Neuronal stem cell (in vitro differentiated cells): ENCODE measurements at places on chromosomes 5 and 9.
A peak's percentile ranks its signal among the peaks of the same experiment; 100 is the strongest.

GRCh38 chr5:14270209-14270702 lies 127.1 kb downstream of the TRIO start:
- H3K36me3 ChIP-seq, result no peaks in the 10 kb centered on the region
- peaks cover 12% of the 10 kb centered on the region for H3K4me1 ChIP-seq
- H3K27me3 ChIP-seq, result no peaks in the 10 kb centered on the region
- peak; percentile 64 for DNase-seq

- no peaks in the 10 kb centered on the region for H3K27me3 ChIP-seq
- DNase-seq, result no peak
- no peaks in the 10 kb centered on the region for H3K4me1 ChIP-seq
- no peak overlapping the region for H3K27ac ChIP-seq
These were observed 61.2 kb upstream of the CAMK4 start for GRCh38 chr5:111163000-111163399.

GRCh38 chr9:135186248-135187164 lies 99.0 kb downstream of the OLFM1 start:
- H3K36me3 ChIP-seq, result no peaks in the 10 kb centered on the region
- no peak for DNase-seq
- H3K4me3 ChIP-seq, result no peak overlapping the region
- H3K27ac ChIP-seq, result no peak overlapping the region
- peaks cover 53% of the 10 kb centered on the region for H3K27me3 ChIP-seq
- H3K4me1 ChIP-seq, result no peaks in the 10 kb centered on the region

DNA sequence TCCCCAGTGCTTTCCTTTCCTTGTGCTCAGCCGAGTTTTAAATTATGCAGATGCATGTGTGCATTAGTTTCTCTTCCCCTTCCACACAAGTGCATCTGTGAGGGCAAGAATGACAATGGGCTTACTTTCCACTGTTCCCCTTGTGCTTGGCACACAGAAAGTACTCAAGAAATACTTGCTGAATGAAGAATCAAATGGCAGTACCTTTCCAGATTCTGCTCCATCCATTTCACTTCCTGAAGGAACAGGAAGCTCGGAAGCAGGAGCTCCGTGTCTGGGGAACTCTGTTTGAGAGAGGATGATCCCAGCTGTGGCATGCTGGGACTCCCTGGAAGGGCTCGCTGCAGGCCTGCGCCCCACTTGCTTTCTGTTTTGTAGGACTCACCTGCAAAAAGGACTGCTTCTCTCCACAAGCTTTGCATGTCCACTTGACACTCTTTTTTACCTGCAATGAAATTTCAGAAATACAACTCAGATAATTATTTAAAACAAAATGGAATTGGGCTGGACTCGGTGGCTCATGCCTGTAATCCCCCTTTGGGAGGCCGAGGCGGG lies 5.5 kb downstream of the MRNIP start:
- H3K27ac ChIP-seq, result no peak overlapping the region
- DNase-seq, result no peak
- H3K36me3 ChIP-seq, result peaks cover 35% of the 10 kb centered on the region
- H3K27me3 ChIP-seq, result no peaks in the 10 kb centered on the region

DNA sequence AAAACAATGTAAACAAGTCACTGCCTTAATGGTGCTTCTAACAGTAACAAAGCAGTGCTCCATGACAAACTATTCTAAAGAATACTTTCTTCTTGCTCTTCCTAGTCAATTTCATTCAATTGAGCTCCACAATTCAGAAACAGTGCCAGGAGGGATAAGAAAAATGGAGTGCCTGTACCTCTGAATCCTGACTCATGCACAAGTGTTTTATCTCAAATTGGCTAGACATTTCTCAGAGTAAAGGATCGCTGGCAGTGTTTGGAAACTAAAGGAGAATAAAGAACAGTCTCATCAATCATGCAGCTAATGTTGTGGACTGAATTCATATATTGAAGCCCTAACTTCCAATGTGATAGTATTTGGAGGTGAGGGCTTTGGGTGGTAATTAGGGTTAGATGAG lies 27.6 kb downstream of the SLC25A51 start:
- no peak overlapping the region for H3K27ac ChIP-seq
- H3K4me3 ChIP-seq, result no peak overlapping the region
- no peaks in the 10 kb centered on the region for H3K27me3 ChIP-seq
- H3K36me3 ChIP-seq, result peaks cover 10% of the 10 kb centered on the region

DNA sequence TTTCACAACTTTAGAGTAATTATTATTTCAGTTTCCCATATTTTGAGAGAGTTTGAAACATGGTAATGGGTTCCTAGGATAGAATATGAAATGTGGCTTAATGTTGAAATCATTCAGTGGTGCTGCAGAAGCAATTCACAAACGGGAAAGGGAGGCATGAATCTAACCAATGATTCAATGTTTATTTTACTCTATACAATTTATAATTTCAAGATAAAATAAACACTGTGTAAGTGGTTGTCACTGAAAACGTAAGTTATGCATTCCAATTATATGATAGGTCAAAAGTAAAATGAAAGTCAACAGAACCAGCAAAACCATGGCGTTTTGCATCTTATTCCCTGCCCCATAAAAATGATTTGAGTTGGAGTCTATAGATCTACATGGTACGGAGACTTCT lies 1207.1 kb upstream of the CDH18 start:
- H3K27ac ChIP-seq, result no peak overlapping the region
- no peaks in the 10 kb centered on the region for H3K4me1 ChIP-seq
- H3K27me3 ChIP-seq, result no peaks in the 10 kb centered on the region

DNA sequence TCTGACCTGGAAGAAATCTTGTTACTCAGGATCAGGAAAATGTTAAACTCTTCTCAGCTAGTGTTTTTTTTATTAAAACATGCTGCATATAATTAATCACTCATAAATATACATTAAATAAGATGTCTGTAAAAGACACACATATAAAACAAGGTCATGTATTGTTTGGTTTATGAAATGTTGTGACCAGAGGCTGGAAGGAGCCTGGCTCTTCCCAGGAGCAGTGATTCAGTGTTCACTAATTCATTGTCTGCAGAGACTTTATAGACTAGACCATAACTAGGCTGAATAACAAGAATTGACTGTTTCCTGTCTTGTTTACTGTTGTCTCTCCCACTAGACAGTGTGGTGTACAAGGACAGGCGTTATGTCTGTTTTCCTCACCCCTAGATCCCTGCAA lies 49.1 kb upstream of the ANKRD55 start:
- no peak for DNase-seq
- H3K27ac ChIP-seq, result no peak overlapping the region

GRCh38 chr5:68344447-68345111 lies 129.0 kb downstream of the PIK3R1 start:
- peaks cover 8% of the 10 kb centered on the region for H3K4me1 ChIP-seq
- no peaks in the 10 kb centered on the region for H3K36me3 ChIP-seq
- no peak overlapping the region for H3K27ac ChIP-seq
- H3K4me3 ChIP-seq, result no peak overlapping the region
- no peaks in the 10 kb centered on the region for H3K27me3 ChIP-seq

- no peak overlapping the region for H3K4me3 ChIP-seq
- no peaks in the 10 kb centered on the region for H3K27me3 ChIP-seq
- no peaks in the 10 kb centered on the region for H3K36me3 ChIP-seq
- H3K27ac ChIP-seq, result no peak overlapping the region
- DNase-seq, result no peak
- no peaks in the 10 kb centered on the region for H3K4me1 ChIP-seq
These were observed 15.4 kb upstream of the VPS13A start for GRCh38 chr9:77161966-77162365.

DNA sequence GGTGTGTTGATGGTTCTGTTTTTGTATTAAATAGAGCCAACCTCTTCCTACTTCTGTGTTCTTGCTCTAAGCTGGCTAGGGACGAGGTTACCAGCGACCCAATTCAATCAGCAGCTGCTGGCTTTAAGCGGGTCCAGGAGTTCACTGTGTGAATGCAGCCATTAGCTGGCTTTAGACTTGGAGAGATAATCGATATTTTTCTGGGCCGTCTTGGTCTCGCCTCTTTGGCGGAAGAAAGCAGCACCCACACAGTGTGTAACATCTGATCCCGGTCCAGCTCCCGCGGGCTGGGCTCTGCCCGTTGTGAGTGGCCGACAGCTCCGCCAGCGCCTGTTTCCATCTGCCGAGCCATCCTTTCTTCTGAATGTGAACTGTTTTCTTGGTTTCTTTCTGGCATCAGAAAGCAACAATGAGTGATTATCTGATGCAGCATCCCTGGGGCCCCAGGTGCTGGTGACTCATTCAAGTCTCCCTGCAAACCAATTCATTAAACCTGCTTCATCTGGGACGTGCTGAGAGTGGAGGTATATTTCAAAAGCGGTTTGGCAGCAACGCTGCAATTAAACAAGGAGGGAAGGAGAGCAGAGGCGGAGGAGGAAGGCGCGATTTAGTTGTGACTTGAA lies 90.8 kb upstream of the IRX4 start:
- no peaks in the 10 kb centered on the region for H3K36me3 ChIP-seq
- DNase-seq, result peak; percentile 12
- peaks cover 2% of the 10 kb centered on the region for H3K27me3 ChIP-seq
- no peak overlapping the region for H3K4me3 ChIP-seq
- no peaks in the 10 kb centered on the region for H3K4me1 ChIP-seq

- H3K36me3 ChIP-seq, result no peaks in the 10 kb centered on the region
- no peak for DNase-seq
- no peak overlapping the region for H3K27ac ChIP-seq
- H3K4me1 ChIP-seq, result no peaks in the 10 kb centered on the region
- H3K27me3 ChIP-seq, result no peaks in the 10 kb centered on the region
These were observed 189.2 kb upstream of the NR3C1 start for GRCh38 chr5:143592648-143593047.

- H3K27ac ChIP-seq, result peak overlapping the region; percentile 24
- peaks cover 13% of the 10 kb centered on the region for H3K4me1 ChIP-seq
- peaks cover 10% of the 10 kb centered on the region for H3K36me3 ChIP-seq
- no peak for DNase-seq
- H3K4me3 ChIP-seq, result no peak overlapping the region
These were observed 54.7 kb downstream of the DPYSL3 start for GRCh38 chr5:147454996-147455677.

DNA sequence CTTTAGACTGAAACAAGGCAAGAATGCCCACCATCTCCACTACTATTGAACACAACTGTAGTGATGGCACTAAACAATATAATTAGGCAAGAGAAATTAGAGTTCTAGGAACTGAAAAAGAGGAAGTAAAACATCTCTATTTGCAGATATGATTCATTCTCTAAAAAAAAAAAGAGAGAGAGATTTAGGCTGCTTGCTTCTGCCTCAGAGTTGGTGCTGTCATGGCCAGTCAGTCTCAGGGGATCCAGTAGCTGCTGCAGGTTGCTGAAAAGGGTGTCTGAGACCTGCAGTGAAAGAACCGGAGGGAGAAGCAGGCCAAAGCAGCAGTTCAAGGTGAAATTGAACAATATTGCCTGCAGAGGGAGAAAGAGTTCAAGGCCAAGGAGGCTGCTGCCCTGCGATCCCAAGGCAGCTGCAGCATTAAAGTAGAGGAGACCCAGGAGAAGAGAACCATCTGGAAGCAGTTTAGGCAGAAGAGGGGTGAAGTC lies 72.5 kb downstream of the AP3B1 start:
- peaks cover 88% of the 10 kb centered on the region for H3K36me3 ChIP-seq
- H3K4me1 ChIP-seq, result no peaks in the 10 kb centered on the region
- no peak for DNase-seq
- no peak overlapping the region for H3K4me3 ChIP-seq
- no peaks in the 10 kb centered on the region for H3K27me3 ChIP-seq

- H3K4me3 ChIP-seq, result no peak overlapping the region
- H3K36me3 ChIP-seq, result peaks cover 7% of the 10 kb centered on the region
- DNase-seq, result no peak
- peaks cover 12% of the 10 kb centered on the region for H3K4me1 ChIP-seq
- no peaks in the 10 kb centered on the region for H3K27me3 ChIP-seq
- H3K27ac ChIP-seq, result no peak overlapping the region
These were observed 91.0 kb downstream of the AOPEP start for GRCh38 chr9:94817291-94818177.

DNA sequence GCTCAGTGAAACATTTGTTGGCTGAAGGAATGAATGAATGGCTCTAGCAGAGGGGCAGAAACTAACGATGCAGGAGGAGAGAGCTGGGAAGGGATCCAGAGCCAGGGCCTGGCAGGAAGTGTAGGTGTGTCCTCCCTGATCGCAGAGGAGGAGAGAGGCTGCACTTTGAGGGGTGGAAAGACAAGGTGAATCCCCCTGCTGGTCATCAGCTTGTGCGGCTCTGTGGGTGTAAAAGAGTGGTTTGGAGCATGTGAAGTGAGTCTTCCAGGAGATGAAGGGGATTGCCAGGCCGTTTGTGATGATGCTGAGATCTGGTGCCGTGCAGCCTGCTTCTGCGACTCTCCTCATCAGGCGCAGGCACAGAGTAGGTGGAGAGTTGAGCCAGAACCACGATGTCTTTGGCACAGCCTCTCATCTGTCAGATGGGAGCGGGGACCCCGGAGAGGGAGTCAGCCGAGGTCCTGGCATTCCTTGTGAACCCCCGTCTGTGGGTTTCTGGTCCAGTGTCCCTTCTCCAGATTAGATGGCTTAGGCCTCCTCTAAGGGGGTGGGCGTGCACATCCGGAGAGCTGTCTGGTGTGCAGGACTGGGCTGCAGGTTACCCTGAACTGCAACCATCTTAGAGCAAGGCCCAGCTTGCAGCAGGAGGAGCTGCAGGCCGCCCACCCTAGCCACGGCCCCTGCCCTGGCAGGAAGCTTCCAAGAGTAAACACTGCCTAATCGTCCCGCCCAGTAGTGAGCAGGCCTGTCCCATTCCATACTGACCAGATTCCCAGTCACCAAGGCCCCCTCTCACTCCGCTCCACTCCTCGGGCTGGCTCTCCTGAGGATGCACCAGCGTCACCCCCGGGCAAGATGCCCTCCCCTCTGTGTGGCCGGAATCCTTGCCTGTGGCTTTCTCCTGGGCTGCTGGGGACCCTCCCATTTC lies at the start of gene ADAMTS13:
ADAMTS13 (plus strand) TSS at position 753 of the 928 bp plus-strand sequence; CDS start at position 830, 77 bp downstream.
- H3K4me3 ChIP-seq, result no peak within 1 kb of the TSS
- H3K36me3 ChIP-seq, result no peaks in the 10 kb centered on the region

- no peaks in the 10 kb centered on the region for H3K4me1 ChIP-seq
- H3K27me3 ChIP-seq, result no peaks in the 10 kb centered on the region
- no peak overlapping the region for H3K4me3 ChIP-seq
- no peaks in the 10 kb centered on the region for H3K36me3 ChIP-seq
These were observed 655.7 kb downstream of the BNC2 start for GRCh38 chr9:16214677-16215352.

- H3K4me1 ChIP-seq, result peaks cover 25% of the 10 kb centered on the region
- H3K27ac ChIP-seq, result peak within 1 kb of the TSS; percentile 90
- peak within 1 kb of the TSS; percentile 93 for H3K4me3 ChIP-seq
- no peaks in the 10 kb centered on the region for H3K27me3 ChIP-seq
These were observed at the start of gene EEIG1 for GRCh38 chr9:127980706-127981558. Gene EEIG1 (minus strand): TSS chr9:127980989. CDS start chr9:127980137, 852 bp downstream.

DNA sequence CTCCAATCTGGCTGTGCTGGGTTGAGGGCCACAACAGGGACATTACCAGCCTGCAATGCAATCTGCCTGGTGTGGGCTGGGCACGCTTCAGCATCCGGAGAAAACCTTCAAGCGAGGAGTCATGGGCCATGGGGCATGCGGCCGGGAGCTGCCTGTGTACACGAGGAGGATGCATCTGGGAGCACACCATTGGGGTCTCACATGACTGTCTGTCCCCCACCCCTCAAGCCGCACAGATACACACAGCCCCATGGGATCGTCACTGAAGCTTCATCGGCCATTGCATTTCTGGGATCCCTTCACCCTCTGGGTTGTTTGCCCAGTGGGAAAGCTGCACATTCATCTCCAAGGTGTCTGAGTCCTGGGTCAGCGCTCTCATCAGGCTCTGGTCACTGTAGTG lies 9.9 kb downstream of the LCN1 start:
- no peak overlapping the region for H3K4me3 ChIP-seq
- H3K27me3 ChIP-seq, result no peaks in the 10 kb centered on the region
- no peak for DNase-seq
- no peak overlapping the region for H3K27ac ChIP-seq

- no peak overlapping the region for H3K27ac ChIP-seq
- H3K36me3 ChIP-seq, result no peaks in the 10 kb centered on the region
- DNase-seq, result no peak
- H3K4me1 ChIP-seq, result no peaks in the 10 kb centered on the region
- no peaks in the 10 kb centered on the region for H3K27me3 ChIP-seq
- no peak overlapping the region for H3K4me3 ChIP-seq
These were observed 508.9 kb upstream of the COX7C start for GRCh38 chr5:86108825-86109224.
